ENCODE measurements at places on chromosomes 16 and 17.

DNA sequence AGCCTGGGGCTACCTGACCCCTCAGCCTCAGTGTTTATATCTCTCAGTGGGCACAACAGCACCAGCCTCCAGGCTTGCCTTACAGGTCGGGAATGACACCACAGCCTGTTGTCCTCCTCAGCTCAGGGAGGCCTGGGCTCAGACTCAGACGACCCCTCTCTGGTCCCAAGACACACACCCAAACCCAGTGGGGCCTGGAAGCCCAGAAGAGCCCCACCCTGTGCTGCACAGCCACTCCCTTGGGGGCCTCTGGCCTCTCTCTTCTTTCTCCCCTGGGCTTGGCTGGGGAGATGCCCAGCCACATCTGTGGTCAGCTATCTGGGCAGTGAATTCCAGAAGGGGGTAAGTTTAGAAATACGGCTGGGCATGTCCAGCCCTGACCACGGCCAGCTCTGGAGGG is 2.4 kb downstream of the NATD1 start:
- no peak for DNase-seq

GRCh38 chr16:77158293-77158692 is 32.7 kb upstream of the MON1B start:
- no peak for DNase-seq

GRCh38 chr17:4074831-4075495 is 67.9 kb downstream of the ZZEF1 start:
- no peak for DNase-seq

DNA sequence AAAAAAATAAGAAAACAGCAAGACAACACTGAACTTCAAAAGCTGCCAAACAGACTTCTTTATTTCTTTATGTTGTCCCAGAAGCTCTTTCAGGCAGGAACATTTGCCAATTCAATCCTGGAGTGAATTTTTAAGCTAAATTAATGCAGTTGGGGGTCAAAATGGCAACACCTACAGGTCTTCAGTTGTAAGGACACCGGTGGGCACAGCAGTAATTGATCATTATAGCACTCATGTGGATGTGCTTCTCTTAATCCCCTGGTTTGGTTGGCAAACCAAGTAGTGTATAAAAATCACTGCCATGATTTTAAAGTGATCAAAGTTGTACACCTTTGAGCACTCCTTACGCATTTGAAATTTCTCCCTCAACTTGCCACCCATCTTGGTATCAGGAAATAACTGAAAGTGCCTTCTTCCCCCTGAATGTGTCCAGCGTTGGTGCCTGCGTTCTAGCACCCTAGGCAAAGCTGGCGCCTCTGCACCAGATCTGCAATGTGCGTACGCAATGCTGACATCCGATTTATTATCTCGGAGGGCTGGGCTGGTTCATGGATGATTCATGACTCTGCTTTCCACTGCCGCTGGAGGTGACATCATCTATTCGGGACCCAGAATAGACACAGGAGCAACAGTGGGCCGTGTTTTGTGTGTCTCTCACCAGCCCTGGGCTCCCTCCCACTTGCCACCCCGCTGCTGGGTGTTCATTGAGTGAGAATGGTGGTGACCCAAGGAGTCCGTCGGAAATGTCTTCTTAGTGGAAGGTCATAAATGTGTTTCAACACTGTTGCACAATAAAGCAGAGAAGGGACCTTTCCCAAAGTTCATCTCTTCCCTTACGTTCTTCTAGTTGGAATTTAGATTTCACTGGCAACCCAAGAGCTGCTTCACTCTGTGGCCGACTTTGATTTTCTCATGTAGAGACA is 203.4 kb downstream of the CCDC182 start:
- no peak for DNase-seq

GRCh38 chr17:3873862-3874261 is 19.0 kb downstream of the CAMKK1 start:
- DNase-seq: no peak

DNA sequence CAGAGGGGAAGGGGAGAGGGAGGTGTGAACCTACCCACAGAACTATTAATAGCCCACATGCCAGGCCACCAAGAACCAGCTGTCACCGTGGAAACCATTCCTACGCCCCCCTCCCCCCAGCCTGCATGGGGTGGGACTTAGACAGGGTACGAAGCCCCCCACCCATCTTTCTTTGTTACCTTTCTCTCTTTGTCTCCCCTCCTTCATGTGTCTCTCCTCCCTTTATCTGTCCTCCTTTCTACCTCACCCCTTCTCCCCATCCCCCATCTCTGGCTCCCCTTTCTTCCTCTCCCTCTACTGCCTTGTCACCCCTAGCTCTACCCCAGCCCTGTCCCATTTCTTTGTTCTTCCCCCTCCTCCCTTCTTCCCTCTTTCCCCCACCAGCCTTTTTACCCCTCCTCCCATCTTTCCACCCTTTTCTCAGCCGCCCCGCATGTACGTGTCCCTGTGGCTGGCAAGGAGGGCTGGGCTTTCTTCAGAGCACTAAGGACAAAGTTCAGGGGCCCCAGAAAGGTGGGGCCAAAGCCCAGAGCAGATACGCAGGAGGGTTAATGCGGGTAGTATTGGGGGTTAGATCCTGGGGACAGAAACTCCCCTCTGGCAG is 8.0 kb downstream of the THRA start:
- no peak for DNase-seq

- DNase-seq: no peak
These were observed 7.3 kb downstream of the C16orf54 start for GRCh38 chr16:29738514-29738913.

DNA sequence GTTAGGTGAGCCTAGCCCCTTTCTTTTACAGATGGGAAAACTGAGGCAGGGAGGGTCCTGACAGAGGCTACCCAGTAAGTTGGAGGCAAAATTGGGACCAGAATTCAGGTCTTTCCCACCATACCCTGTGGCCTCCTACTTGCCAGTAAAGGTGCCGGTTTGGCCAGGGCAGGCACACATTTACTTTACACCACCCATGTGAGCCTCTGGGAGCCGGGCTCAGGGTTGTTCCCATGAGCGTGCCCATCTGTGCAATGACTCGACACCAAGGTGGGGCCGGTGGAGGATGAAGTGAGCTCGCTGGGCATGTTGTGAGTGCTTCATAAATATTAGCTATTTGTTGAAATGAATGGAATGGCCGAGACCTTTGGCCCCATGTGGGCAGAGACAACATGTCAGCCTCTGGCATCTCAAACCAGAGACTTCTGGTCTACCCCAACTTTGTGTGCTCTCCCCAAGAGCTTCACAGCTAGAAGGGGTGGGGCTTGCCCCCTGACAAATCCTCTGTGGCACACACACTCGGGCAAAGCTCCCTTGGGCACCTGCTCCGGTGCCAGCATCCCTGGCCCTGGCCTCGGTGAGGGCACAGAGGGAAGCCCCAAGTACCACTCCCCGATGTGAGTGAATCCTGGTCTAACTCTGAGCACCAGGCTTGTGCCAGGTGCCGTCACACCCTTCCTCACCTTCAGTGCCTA is 60.1 kb downstream of the SRCIN1 start:
- no peak for DNase-seq

GRCh38 chr17:6387858-6388257 is 47.1 kb downstream of the AIPL1 start:
- DNase-seq: no peak

DNA sequence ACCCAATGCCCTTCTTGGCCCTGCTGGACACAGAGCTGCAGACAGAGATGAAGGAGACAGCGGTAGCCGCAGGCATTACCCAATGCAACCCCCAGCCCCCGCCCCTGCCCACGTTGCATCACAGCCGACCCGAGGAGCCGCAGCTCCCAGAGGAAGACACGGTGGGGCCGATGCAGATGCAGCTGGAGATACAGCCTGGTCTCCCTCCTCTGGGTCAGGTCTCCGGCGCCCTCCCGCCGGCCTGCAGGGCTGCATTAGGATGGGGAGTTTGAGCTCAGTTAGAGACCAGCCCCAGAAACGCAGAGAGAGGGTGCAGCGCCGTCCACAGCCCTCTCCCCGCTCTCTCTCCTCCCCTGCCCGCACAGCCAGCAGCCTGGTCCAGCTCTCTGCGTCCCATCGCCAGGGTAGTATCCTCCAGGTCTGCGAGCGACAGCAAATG is 19.4 kb upstream of the UBE2I start:
- no peak for DNase-seq

- DNase-seq: no peak
These were observed 56.2 kb downstream of the PGS1 start for GRCh38 chr17:78434455-78435329.

DNA sequence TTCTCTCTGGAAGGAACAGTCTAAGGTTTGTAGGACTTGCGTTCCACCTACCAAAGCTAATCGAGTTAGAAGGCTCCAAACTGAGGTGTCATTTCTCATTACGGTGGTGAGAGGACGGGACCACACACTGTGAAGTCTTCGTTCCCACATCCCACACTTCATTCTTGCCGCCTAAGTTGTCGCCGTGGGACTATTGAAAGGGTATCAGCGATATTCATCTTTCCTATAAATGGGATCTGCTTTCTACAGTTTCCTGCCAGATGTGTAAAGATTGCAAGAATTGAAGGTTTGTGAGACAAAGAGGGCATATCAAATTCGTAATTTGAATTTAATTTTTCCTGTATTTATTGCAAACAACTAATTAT is 608 bp upstream of the TRIM37 start:
- no peak for DNase-seq

DNA sequence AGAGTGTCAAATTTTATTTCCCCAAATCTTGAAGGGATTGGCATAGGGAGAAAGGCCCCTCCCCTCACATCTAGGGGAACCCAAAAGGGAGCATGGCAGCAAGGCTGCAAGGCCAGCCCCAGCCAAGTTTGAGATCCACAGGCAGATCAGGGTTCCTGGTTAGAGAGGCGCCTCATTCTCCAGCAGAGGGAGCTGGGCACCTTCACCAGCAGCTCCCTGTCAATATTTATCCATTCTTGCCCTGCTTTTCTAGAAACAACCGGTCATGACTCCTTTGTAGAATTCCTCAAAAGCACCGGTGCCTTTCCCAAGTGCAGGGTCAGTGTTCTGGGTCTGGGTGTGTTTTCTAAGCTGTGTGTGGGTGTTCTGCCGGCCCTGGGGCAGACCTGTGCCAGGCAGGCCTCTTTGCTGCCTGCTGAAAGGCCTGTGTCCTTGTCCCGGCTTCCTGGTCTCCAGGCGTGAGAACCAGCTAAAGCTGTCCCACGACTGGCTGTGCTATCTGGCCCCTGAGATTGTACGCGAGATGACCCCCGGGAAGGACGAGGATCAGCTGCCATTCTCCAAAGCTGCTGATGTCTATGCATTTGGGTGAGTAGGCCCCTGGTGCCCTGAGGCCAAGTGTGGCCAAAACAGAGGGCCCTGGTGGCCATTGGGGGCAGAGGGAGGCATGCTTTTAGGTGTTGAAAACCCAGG is 21.2 kb upstream of the LGALS9 start:
- no peak for DNase-seq

GRCh38 chr17:17590141-17590751 is 1.3 kb downstream of the PEMT start:
- no peak for DNase-seq

DNA sequence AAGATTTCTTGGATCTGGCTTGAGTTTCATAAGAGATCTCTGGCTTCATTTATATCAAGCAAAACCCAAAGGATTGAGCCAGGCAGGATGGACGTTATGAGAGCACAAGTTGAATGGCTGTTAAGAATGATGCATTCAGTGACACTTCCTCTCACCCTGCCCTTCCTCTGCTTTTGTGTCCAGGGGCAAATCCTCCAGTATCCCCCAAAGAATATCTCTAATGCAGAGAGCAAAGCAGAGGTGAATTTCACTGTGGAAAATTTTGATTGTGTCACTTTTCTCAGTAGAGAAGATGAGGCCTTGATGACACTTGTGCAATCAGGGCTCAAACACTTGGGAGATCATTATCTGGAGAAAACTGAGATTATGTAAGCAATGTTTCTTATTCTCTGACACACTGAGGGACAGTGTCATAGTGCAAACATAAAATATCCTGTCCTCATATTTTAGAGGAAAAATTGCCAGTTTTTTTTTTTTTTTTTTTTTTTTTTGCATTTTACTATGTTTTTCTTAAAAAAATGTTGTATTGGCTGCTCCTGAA is 25.3 kb downstream of the MARCHF10 start:
- no peak for DNase-seq

DNA sequence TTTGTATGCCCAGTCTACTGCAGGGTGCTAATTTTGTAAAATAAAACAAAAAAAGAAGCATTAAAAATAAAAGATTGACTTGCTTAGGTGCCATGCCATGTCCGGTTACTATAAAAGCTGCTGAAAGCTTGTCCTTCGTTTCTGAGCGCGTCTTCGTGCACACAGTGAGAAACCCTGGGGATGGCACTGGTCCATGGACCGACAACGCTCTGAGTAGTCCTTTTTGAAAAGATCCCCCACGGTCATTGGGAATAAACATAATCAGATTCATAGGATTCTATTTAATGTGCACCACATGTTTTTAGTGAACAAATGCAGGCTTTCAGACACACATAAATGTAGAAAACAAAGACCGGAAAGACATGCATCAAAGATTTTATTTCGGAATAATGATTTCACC is 146.3 kb downstream of the XYLT1 start:
- no peak for DNase-seq

GRCh38 chr16:65414284-65414984 is 292.6 kb upstream of the CDH11 start:
- no peak for DNase-seq

DNA sequence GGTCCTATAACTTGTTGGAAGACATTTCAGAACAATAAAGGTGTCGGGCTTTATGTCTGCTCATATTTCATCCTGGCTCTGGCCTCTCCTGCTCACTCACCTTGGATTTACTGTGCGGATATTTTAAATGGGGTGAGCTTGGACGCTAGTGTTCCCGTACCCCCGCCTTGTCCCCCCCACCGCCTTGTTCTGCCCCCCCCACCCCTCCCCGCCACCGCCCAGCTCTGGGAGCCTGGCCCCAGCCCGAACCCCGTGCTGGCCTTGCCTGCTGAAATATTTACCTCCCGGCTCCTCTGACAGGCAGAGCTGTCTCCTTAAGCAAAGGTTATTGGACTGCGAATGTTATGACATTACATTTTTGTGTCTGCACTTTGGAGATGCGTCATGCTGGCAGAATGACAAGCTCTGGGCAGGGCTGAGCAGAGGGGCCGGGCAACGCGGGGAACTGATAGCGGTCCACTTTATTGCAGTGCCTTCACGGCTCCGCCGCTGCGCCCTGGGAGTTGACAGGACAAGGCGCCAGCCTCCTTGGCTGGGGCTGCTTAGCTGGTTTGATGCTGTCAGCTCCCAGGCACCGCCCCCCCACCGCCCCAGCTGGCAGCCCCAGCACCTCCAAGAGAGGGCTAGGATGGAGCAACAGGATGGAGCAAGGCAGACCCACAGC is 222.5 kb upstream of the GSE1 start:
- DNase-seq: no peak

DNA sequence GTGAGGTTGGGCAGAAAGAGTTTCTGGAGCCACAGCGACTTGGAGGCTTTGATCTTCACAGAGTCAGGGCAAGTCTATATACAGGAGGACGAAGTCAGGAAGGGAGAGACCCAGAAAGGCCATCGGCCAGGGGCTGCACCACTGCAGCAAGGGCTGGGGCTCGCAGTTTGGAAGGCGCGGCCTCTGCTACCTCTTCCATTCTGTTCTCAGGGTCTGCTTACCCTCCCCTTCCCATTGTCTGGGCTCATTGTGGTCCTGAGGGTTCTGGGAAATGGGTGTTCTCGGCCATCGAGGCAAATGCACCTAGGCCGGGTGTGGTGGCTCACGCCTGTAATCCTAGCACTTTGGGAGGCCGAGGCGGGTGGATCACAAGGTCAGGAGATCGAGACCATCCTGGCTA is 16.0 kb downstream of the ST6GALNAC1 start:
- DNase-seq: no peak
